SJSA1 (cell line): ENCODE measurements at places on chromosomes 6 and 20. TPM values are rescaled to one million over a fixed set of nuclear protein-coding genes. Genes with fewer than 3 reads are reported as not detected.
A peak's percentile ranks its signal among the peaks of the same experiment; 100 is the strongest.

GRCh38 chr6:6333501-6333900, 13.0 kb upstream of the F13A1 start:
- H3K27me3 ChIP-seq: no peaks in the 10 kb centered on the region
- peaks cover 6% of the 10 kb centered on the region; the same call in 1 of the 2 replicates for H3K4me1 ChIP-seq
- H3K27ac ChIP-seq: no peak overlapping the region

DNA sequence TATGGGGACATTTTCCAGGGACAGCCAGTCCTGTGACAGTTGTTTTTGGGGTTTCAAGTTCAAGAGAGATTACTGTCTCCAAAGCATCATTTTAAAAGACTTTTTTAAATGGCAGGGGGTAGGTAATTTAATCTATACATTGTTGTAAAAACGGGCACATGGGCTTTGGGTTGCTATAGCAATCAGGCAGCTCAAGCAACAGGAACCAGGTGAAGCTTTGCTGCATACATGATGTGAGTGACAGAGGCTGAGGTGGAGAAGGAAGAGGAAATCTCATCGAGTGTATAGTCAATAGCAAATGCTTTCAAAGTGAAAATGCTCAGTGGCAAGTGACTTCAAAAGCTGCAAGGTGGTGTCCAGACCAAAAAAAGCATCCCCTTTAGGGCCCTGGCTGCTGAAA, 277.4 kb upstream of the JAG1 start:
- DNase-seq: no peak
- no peaks in the 10 kb centered on the region for H3K36me3 ChIP-seq
- no peak overlapping the region for H3K4me3 ChIP-seq
- no peaks in the 10 kb centered on the region for H3K4me1 ChIP-seq
- no peak overlapping the region for H3K27ac ChIP-seq

The OPRL1 gene
- total RNA-seq: 0.09 and 0.16 TPM in 2 replicates

DNA sequence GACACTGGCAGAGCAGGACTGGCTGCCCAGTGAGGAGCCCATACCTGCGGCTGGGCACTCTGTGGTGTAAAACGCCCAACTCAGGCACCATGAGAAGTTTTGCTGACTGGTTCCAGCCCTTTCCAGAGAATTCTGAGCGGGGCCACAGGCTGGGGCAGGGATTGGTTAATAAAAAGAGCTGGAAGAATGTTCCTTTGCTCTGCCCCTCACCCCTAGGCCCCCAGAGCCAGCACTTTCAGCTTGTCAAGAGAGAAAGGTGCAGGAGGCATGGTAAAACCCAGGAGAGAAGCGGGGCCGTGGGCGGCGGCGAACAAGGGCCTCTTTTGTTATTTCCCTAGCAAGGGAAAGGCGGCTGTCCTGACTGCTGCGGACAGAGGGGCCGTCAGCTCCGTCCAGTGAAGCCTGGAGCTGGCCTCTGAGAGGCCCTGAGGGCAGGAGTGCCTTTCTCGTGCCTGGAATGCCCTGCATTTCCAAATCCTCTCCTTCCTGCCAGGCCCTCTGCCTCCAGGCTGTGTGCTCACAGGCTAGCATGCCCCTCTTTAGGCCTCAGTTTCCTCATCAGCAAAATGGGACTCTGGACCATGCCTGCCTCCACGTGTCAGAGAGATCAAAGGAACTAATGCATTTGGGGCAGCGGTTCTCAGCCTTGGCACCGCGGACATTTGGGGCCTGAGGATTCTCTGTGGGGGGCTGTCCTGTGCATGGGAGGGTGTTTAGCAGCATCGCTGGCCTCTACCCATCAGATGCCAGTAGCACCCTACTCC, 12.9 kb downstream of the SLC13A3 start:
- H3K36me3 ChIP-seq: no peaks in the 10 kb centered on the region
- H3K27me3 ChIP-seq: no peaks in the 10 kb centered on the region
- no peak overlapping the region for H3K27ac ChIP-seq

The TMEM244 gene
- total RNA-seq: not detected in 2 replicates

DNA sequence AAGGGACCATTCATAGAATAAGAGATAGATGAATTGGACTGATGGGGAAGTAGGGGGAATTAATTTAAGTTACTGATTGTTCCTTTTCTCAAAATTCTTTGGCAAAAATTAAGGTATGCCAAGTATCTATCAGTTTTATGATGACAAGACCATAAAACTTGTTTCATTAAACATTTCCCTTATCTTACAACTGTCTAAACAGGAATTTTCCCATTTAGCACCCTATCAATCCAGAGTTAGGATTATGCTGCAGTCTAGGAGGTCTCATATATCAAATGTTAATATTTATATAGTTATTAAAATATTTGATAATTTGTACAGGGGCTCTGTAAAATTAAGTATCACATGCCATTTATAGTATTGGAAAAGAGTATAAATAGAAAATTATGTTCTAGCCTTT, 51.5 kb upstream of the ARID1B start:
- DNase-seq: no peak
- no peak overlapping the region for H3K4me3 ChIP-seq
- H3K27me3 ChIP-seq: no peaks in the 10 kb centered on the region
- no peak overlapping the region for H3K27ac ChIP-seq

DNA sequence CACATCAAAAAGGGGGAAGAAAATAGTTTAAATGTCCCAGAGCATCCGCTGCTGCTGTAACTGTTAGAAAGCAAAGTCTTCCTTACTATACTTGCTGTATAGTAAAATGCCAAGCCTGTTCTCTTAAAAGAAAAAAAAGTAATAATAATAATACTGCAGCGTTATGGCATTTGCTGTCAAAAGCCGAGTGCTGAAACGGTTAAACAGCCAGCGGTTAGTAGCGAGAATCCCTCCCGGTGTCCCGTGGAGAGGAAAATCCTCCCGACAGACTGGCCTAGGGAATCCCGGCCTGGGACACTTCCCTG, 19.5 kb upstream of the NFATC2 start:
- no peaks in the 10 kb centered on the region for H3K36me3 ChIP-seq
- peak overlapping the region; percentile 30 for H3K4me3 ChIP-seq
- H3K27ac ChIP-seq: no peak overlapping the region

GRCh38 chr6:87908978-87909811, 138.4 kb upstream of the SPACA1 start:
- peak overlapping the region; percentile 86 for H3K27ac ChIP-seq
- H3K27me3 ChIP-seq: no peaks in the 10 kb centered on the region
- no peak for DNase-seq
- H3K4me1 ChIP-seq: peaks cover 57% of the 10 kb centered on the region

The GCM1 gene
- total RNA-seq: not detected in 2 replicates

GRCh38 chr6:158783167-158783450, 36.1 kb downstream of the EZR start:
- H3K36me3 ChIP-seq: peaks cover 99% of the 10 kb centered on the region
- H3K4me1 ChIP-seq: peaks cover 13% of the 10 kb centered on the region
- H3K27me3 ChIP-seq: no peaks in the 10 kb centered on the region
- no peak for DNase-seq
- H3K4me3 ChIP-seq: no peak overlapping the region

DNA sequence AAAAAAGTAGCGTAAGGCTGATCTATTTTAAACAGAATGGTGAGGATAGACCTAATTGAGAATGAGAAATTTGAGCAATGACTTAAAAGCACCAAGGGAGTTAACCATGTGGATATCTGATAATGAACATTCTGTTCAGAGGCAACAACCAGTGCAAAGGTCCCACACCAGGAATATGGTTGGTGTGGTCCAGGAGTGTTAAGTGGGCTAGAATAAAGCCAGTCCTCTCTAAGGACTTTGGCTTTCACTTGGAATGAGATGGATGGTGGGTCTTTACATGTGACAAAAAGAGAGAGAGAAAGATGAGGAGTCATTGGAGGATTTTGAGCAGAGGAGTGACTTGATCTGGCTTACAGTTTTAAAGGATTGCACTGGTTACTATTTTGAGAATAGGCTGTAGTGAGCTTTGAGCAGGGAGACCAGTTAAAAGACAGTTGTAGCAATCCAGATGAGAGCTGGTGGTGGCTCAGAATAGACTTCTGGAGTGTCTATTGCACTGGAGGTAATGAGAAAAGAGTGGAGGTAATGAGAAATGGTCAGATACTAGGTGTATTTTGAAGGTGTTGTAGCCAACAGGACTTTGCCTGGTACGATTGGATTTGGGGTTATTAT, 89.8 kb downstream of the SCAF8 start:
- H3K27me3 ChIP-seq: no peaks in the 10 kb centered on the region
- peaks cover 89% of the 10 kb centered on the region for H3K36me3 ChIP-seq

The C6orf15 gene
- total RNA-seq: not detected in 2 replicates

GRCh38 chr6:3227363-3228045, at the start of gene TUBB2B:
TUBB2B (minus strand) TSS chr6:3227653; CDS start chr6:3227543, 110 bp downstream.
- peak within 1 kb of the TSS; percentile 46 for H3K4me3 ChIP-seq
- peak; percentile 46 for DNase-seq
- H3K36me3 ChIP-seq: no peaks in the 10 kb centered on the region; the same call in 1 of the 2 replicates
- H3K27me3 ChIP-seq: peaks cover 6% of the 10 kb centered on the region
- H3K4me1 ChIP-seq: peaks cover 20% of the 10 kb centered on the region
- no peak within 1 kb of the TSS for H3K27ac ChIP-seq

The DUSP15 gene
- 1.5 and 3.4 TPM in 2 replicates for total RNA-seq

- H3K4me3 ChIP-seq: no peak overlapping the region
- H3K27ac ChIP-seq: no peak overlapping the region
- H3K36me3 ChIP-seq: no peaks in the 10 kb centered on the region
- no peak for DNase-seq
- H3K4me1 ChIP-seq: no peaks in the 10 kb centered on the region
These were observed 435.4 kb downstream of the MMUT start for GRCh38 chr6:49027644-49028043.

- no peaks in the 10 kb centered on the region for H3K27me3 ChIP-seq
- no peak for DNase-seq
These were observed 23.9 kb upstream of the AHI1 start for GRCh38 chr6:135521431-135521830.

DNA sequence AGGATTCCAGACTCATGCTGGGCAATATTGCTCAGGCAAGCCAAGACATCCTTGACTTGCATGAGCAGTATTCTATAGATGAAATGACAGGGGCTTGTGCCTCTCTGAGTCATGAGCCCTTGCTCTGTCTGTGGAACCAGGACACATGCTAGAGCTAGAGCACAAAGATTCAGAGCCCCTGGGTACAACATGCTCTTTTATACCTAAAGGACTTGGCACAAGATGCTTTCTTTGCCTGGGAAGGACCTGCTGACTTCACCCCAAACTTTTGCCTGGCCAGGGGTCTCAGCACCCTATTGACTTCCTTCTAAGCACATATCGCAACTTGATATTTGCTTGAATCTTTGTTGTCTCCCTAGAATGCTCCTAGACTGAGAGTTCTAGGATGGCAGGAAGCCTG, 27.4 kb downstream of the TGM6 start:
- no peaks in the 10 kb centered on the region for H3K4me1 ChIP-seq
- H3K36me3 ChIP-seq: no peaks in the 10 kb centered on the region
- H3K27ac ChIP-seq: no peak overlapping the region
- no peak for DNase-seq
- H3K4me3 ChIP-seq: no peak overlapping the region
- no peaks in the 10 kb centered on the region; the same call in 1 of the 2 replicates for H3K27me3 ChIP-seq

GRCh38 chr20:62578294-62578897, 63.9 kb upstream of the SLCO4A1 start:
- DNase-seq: no peak
- H3K4me3 ChIP-seq: no peak overlapping the region
- no peaks in the 10 kb centered on the region for H3K36me3 ChIP-seq
- peaks cover 80% of the 10 kb centered on the region for H3K27me3 ChIP-seq

GRCh38 chr6:122790028-122790422, 967 bp downstream of the SMPDL3A start:
- no peak for DNase-seq
- no peaks in the 10 kb centered on the region for H3K36me3 ChIP-seq
- H3K27me3 ChIP-seq: peaks cover 16% of the 10 kb centered on the region
- H3K4me3 ChIP-seq: peak overlapping the region; percentile 73
- H3K27ac ChIP-seq: no peak overlapping the region

The STMND1 gene
- total RNA-seq: 1.00 TPM in 1 of 2 replicates, not detected in the other

- peak overlapping the region; percentile 40 for H3K27ac ChIP-seq
- no peak for DNase-seq
- no peaks in the 10 kb centered on the region for H3K27me3 ChIP-seq
- H3K36me3 ChIP-seq: peaks cover 66% of the 10 kb centered on the region
These were observed 114.8 kb downstream of the DST start for GRCh38 chr6:56527934-56528333.

GRCh38 chr20:50153153-50153499, 397 bp downstream of the PEDS1 start:
- H3K36me3 ChIP-seq: peaks cover 45% of the 10 kb centered on the region
- H3K4me3 ChIP-seq: peak overlapping the region; percentile 98
- peaks cover 39% of the 10 kb centered on the region for H3K4me1 ChIP-seq
- no peak for DNase-seq
- H3K27me3 ChIP-seq: no peaks in the 10 kb centered on the region

GRCh38 chr20:32432277-32432676, 74.1 kb downstream of the ASXL1 start:
- H3K4me1 ChIP-seq: peaks cover 25% of the 10 kb centered on the region
- DNase-seq: no peak
- no peak overlapping the region for H3K27ac ChIP-seq
- H3K27me3 ChIP-seq: no peaks in the 10 kb centered on the region
- peaks cover 91% of the 10 kb centered on the region for H3K36me3 ChIP-seq
